CD8-positive, alpha-beta memory T cell (primary cell): ENCODE measurements at places on chromosomes 6 and 20. TPM values are rescaled to one million over a fixed set of nuclear protein-coding genes. Genes with fewer than 3 reads are reported as not detected.
A peak's percentile ranks its signal among the peaks of the same experiment; 100 is the strongest.

DNA sequence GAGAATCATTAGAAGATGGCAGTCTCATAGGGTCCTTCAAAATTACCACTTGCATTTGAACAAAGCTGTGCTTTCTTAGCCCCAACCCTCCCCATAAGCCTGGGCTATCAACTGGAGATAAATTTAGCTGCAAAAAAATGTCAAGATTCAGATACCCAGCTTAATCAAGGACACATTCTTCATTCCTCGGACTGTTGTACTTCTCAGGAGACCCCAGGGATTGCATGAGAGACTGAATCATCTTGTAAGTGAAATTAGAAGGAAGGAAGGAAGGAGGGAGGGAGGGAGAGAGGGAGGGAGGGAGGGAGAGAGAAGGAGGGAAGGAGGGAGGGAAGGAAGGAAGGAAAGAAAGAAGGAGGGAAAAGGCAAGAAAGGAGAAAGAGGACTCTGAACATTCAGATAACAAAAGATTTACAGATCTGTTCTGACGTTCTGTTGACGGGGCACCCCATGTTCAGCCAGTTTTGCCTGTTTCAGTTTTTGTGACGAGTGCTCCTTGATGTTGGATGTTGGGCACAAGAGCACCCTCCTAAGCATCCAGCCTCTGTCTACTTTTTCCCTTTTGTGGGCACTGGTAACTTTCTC lies 498.7 kb downstream of the PREX1 start:
- DNase-seq: no peak

PEDS1 gene
- 23.6 TPM for total RNA-seq

GRCh38 chr6:170091000-170091638 lies 199.8 kb downstream of the DLL1 start:
- DNase-seq: no peak

- no peak for DNase-seq
Measured at GRCh38 chr6:127775371-127775770, 125.5 kb downstream of the THEMIS start.

GRCh38 chr6:144289006-144289405 lies 3.9 kb downstream of the UTRN start:
- DNase-seq: no peak

- no peak for DNase-seq
Measured at GRCh38 chr6:78967191-78967590, 99.8 kb downstream of the IRAK1BP1 start.

GRCh38 chr6:95280686-95281273 lies 296.6 kb upstream of the MANEA start:
- DNase-seq: no peak

- no peak for DNase-seq
Measured at GRCh38 chr6:51283723-51284355, 465.2 kb downstream of the TFAP2B start.

RIPOR3 gene
- not detected for total RNA-seq

ABHD16B gene
- not detected for total RNA-seq

DNA sequence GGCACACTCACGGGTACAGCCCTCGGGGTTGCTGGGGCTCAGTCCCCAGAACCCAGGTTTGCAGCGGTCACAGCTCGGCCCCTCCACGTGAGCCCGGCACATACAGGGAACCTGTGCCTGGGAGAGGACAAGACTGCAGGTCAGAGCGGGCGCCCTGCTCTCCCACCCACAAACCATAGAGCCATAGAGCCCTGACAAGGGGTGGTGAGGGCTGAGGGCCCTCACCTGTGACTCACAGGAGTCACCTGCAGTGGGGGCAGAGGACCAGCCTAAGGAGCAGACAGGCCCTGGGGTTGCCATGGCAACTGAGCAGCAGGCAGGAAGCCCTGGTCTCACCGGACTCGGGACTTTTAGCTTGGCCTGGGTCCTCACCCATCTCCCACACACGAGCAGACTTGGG lies 30.8 kb downstream of the LAMA5 start:
- DNase-seq: no peak

NDRG3 gene
- 19.9 TPM for total RNA-seq

GRCh38 chr20:46128310-46129151 lies 10.4 kb downstream of the CD40 start:
- no peak for DNase-seq

GRCh38 chr20:62671765-62672164 lies 29.5 kb downstream of the SLCO4A1 start:
- DNase-seq: no peak

DNA sequence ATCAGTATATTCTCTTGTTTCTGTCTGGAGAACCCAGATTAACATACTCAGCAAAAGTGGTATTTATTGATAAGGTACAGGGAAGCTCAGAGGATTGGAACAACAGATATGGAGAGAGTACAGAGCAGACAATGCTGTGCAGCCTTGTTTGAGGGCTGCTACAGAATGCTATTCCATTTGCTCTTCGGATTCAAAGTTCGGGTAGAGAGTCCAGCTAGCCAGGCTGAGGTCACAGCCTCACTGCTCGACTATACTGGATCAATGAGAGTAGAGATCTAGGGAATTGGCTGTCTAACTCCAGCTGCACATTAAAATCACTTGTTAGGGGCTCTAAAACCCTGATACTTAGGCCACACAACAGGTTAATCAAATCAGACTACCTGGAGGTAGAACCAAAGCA lies 200.1 kb upstream of the BTBD3 start:
- DNase-seq: no peak

DNA sequence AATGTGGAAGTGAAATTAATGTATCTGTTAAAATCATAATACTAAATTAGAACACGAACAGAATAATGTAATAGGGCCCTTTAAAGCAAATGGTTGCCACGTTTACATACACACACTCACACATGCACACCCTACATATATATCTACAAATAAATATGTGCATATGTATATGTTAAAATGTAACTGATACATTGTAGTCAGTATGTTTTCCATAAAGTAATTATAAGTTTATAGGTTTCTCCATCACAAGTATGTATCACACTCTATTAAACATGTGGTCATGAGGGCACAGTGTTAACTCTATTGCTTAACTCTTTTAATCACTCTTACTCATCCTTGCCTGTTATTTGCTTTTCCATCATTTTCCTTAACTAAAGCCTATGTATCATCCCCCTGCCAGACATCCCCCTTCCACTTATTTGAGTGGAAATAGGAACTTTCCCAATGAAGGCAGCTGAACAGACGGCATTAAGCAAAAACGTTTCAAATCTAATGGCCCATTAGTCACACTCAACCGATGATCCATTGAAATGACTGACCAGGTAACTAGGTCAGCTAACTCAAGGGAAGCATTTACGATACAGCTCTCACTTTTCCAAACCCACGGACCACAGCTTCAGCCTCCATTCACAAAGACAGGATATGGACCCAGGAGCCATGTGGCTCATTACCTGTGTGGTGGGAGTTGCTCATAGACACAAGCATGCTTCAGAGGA lies 89.3 kb downstream of the HAO1 start:
- no peak for DNase-seq

DNA sequence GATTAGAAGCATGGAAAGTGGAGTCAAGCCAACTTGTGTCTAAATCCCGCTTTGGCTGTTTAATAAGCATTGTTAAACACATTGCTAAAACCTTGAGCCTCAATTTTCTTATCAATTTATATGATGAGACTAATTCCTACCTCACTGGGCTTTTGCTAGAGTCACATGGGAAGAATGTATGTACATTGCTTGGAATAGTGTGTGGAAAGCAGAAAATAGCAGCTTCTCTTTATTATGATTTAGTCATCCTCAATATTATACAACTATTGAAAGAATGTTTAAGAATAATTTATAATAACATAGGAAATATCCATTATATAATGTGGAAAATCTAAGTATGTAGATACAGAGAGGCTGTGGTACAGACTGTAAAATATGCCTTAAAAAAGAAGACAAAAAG lies 313.0 kb upstream of the CDYL start:
- DNase-seq: no peak

DNA sequence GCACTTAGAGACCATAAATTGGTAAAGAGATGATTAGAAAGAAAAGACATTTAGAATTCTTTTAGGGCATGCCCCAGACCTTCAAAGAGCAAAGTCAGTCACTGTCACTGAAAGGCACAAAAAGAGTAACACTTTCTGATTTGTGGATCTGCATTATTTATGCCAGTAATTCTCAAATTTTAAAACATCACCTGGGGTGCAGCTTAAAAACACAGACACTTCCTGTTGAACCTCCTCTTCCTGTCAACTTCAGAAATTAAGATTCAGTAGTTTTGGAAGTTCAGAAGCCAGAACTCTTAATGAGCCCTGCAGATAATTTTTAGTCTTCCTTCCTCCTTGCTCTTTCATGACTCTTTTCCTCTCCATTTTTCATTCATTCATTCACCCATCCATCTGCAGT lies 137.5 kb downstream of the NRN1 start:
- DNase-seq: no peak

DNA sequence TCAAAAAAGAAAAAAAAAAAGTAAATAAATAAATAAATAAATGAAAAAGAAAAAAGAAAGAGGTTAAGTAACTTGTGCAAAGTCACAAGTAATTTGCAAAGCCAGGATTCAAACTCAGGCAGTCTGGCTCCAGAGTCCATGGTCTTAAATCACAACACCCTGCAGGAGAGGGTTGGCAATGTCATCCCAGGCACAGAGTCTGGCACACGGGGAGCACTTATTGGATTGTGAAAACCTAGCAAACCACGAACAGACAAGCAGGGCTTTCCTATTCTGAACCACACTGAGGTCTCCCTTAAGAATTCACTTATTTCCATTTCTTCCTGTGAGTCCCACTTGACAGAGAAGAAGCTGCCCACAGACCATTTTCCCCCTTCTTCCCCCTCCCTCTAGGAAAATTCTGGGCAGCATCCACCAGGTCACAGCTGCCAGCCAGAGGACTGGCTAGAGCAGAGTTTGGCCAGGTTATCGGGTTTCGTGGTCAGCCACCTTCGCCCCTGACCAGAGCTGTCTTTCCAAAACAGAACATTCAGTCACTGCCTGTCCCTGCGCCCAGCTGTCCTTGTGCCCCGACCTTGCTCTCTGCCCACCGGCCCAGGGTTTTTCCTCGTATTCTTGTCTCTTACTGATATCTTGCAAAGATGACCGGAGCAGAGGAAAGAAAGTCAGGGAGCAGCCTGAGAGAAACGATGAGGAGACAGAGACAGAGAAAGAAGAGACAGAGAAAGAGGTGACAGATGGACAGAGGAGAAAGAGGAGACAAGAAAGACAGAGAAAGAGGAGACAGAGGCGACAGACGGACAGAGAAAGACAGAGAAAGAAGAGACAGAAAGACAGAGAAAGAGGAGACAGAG lies 106.4 kb upstream of the PTPN1 start:
- DNase-seq: no peak

DNA sequence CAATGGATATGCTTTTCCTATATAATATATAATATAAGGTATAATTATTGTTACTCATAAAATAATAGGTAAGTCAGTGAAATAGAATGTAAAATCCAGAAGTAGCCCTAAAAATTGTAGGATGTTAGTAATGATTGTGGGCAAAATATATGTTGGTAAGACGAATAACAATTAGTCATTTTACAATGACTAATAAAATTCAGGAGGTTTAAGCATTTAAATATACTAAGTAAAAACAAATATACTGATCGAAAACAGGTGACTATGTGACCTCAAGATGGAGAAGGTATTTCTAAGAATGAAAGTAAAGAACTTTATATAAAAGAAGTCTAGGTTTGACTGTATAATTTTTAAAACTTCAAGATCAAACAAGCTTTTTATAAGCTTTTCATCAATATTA lies 28.9 kb downstream of the FUCA2 start:
- no peak for DNase-seq

ETV7 gene
- 0.61 TPM for total RNA-seq

ASIP gene
- total RNA-seq: not detected

- DNase-seq: no peak
Measured at GRCh38 chr6:55568808-55569439, 10.1 kb downstream of the HMGCLL1 start.

DNA sequence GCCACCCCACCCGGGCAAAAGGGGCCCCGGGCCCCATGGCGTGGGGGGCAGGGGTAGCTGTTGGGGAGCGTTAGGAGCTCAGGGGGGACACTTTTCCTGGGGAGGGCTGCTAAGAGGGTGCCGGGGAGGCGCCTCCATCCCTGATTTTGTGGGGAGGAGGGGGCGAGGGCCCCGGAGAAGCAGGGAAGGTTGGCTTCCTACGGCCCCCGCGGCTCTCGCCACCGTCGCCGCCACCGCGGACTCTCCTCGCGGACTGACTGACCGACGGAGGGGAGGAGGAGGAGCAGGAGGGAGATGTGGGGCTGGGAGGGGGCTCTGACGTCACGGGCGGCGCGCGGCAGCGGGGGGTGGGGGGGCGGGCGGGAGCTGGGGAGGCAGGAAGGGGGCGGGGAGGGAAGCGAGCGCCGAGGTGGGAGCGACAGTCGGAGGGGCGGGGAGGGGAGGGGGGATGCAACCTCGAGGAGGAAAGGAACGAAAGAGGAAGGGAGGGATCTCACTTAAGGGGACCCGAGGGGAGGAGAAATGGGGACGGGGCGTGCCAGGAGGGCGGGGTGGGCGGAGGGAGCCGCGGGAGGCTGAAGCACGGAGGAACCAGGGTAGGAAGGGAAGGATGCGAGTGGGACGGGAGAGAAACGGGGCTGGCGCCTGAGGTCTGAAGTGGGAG lies 5.1 kb downstream of the GABBR1 start:
- DNase-seq: peak; percentile 37

DNA sequence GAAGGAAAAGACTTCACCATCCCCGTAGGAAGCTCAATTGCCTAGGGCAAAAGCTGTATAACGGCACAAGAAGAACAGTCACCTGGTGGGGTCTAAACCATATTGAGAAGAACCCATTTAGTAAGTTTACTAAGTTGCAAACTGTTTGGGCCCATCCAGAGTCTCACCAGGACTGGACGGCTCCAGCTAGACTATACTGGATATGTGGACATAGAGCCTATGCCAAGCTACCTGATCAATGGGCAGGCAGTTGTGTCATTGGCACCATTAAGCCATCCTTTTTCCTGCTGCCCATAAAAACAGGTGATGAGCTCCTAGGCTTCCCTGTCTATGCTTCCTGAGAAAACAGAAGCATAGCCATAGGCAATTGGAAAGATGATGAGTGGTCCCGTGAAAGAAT lies 293.9 kb downstream of the RNGTT start:
- DNase-seq: no peak

PCK1 gene
- not detected for total RNA-seq

DNA sequence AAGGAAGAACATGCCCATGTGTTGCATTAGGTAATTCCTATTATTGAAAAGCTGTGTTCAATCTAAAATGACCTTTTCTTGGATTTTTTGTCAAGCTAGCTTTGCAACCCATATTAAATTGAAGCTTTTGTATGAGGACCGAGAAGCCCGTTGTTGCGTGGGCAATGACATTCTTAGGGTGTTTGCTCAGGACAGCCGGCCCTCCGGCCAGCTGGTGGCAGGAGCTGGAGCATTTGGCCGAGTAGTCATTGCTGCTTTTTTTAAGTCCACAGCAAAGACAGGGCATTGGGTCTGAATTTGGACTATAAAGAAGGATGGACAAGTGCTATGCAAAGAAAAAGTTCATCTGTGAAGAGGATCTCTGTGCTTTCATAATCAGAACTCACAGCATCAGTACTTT lies 365.8 kb downstream of the SAMD5 start:
- no peak for DNase-seq

TMEM151B gene
- total RNA-seq: not detected

DNA sequence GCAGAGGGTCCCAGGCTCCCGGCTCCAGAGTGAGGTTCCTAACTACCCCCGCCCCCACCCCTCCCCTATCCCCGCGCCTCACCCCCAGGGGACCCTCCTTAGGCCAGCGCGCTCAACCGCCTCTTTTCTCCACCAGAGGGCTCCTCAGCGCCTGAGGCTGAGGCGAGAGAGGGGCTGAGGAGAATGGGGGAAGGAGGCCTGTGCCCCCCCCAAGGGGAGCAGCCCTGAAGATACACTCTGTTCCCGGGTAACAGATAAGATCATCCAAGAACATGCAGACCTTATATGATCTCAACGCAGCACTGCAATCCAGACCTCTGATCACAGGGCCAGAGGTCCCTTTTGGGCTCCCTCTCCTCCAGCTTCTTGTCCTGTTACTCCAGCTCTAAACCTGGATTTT lies 43.3 kb upstream of the MRPS10 start:
- no peak for DNase-seq
